NCI-H748 treated with DMSO at 0.1 percent for 48 hours (cell line): ENCODE measurements at places on chromosomes 3 and 15.

GRCh38 chr15:89058876-89059405 is 29.3 kb upstream of the ABHD2 start:
- DNase-seq = no peak

DNA sequence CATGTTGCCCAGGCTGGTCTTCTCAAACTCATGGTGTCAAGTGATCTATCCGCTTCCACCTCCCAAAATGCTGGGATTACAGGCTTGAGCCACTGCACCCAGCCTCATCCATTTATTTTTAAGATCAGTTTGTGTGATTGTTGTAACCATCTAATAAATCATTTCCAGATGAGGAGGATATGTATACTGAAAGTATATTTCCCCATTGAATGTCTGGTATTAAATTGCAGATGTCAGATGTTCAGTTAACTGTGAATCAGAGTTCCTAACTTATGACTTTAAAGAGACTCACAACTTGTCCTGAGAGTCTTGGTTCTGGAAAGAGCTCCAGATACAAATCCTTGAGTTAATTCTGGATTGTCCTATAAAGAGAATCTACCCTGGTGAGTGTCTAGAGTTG is 62.4 kb downstream of the TRIM71 start:
- no peak for DNase-seq

GRCh38 chr15:67533873-67534272 is 8.6 kb upstream of the MAP2K5 start:
- no peak for DNase-seq

DNA sequence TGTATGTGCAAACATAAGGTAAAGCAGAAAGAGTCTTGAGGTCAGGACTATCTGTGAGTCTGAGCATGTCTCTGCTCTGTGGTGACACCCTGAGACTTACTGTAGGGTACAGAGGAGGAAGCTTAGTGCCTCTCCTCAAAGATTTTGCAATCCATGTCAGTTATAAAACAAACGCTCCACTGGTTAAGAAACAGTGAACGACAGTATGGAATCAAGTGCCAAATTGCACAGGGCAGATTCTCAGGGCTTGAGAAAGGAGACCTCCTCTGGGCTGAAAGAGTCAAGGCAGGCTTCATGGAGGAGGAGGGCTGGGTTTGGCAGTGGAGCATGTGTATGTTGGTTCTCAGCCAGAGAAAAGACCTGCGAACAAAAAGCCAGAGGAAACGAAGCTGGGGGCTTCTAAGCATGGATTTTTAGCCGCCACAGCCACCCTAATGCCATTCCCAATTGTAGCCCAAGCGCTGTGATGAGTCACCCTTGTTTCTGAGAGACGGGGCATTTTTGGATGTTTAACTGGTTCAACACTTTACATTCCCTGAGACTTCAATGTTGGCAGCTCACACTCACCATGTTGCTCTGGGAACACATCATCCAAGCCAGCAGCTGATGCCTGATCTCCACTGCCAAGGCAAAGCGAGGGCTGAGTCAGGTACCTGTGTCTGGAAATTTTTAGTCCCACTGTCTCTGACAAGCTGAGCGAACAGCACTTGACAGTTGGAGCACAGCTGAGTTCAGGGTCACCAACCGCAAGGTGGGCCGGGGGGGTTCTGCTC is 3.4 kb upstream of the DGKG start:
- DNase-seq = no peak

DNA sequence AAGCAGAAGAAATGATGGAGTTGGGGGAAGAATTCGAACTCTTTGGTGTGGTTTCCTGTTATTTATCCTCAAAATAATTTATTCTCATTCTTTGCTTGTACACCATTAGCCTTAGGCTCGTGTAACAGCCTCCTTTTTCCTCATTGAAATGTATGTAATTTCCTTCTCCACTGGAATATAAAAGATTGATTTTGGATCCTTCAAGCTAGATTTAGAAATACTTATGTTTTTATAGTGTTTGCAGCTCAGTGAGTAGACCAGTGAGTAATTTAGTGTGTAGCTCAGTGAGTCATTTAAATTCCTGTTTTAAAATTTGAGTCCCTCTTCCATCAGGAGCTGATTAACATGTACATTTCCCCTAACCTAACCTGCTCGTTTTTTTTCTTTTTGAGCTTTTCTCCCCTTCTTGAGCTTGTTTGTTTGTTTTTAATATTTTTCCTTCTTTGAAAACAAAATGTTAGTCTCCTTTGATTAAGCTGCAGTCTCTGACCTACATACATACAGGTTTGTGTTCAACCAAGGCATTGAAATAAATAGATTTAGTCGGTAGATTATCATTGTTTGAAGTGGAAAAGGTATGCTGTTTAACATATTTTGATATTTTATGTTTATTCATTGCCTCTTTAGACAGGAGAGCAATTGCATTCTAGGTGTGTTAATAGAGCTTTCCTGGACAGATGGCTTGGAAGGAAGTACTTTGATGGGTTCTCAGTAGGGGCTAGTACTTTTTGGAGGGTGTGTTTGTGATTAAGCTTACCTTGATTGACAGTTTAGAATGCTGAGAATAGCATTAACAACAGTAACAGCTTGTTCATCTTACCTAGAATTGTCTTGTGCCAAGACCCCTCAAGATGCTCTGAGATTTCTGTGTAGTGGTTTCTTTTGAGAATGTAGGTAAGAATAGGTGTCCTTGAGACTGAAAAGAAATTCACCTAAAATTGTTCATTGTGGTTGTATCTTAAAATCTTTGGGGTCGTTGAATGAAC is 5.9 kb downstream of the USP3 start:
- no peak for DNase-seq

GRCh38 chr3:194369522-194370279 is at the start of gene LRRC15:
LRRC15 (minus strand) TSS chr3:194369743; CDS start chr3:194361043, 8,700 bp downstream.
- no peak for DNase-seq
